ENCODE measurements at places on chromosomes 3 and 15. TPM values are rescaled to one million over a fixed set of nuclear protein-coding genes. Genes with fewer than 3 reads are reported as not detected.
A peak's percentile ranks its signal among the peaks of the same experiment; 100 is the strongest.

SUCLG2 gene
- total RNA-seq: 25.7 TPM

PLSCR4 gene
- 19.0 TPM for total RNA-seq

HOMER2 gene
- 137 TPM for total RNA-seq

- no peak overlapping the region for H3K4me3 ChIP-seq
- DNase-seq: no peak
- H3K36me3 ChIP-seq: no peaks in the 10 kb centered on the region
- no peak overlapping the region for H3K27ac ChIP-seq
- H3K4me1 ChIP-seq: no peaks in the 10 kb centered on the region
- H3K27me3 ChIP-seq: no peaks in the 10 kb centered on the region
Observed at GRCh38 chr15:56468401-56468800, 3.5 kb upstream of the MNS1 start.

DNA sequence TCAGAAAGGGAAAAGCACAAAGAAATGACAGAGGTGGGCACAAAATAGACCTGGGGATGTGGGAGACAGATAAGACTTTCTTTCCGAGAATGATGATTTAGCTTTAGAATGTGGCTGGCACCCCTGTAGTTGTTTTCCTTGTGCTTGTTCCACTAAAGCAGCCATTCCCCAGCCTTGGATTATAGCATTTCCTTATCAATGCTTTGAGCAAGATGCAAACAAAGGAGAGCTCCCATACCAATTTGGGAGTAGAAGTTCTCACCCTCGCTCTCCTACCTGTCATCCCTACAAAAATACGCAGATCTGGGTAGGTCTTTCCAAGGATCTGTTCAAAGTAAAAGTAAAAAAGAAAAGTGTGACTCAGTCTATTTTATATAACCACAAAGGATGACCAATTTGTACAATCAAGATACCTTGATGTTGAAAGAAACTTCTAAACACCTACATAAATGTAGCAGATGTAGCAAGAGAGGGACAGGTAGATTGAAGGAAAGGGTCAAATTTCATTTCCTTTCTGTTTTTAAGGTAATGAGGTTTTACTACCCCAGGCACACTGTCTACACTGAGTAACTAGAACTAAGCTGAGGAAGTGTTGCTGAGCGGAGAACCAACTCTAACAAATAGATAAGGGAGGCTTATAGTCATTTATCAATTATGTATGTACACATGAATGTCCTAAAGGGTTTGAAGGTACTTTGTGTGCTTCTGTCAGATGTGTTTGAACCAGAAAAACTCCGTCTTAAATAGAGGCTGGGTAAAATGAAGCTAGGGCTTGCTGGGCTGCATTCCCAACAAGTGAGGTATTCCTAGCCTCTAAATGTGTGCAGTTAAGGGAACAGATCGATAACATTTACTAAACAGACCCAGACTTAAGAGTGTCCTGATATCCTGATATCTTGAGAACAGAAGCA is 91.1 kb upstream of the LRRN1 start:
- no peaks in the 10 kb centered on the region for H3K36me3 ChIP-seq
- DNase-seq: peak; percentile 39
- no peak overlapping the region for H3K4me3 ChIP-seq
- no peaks in the 10 kb centered on the region for H3K27me3 ChIP-seq
- peaks cover 4% of the 10 kb centered on the region for H3K4me1 ChIP-seq

DNA sequence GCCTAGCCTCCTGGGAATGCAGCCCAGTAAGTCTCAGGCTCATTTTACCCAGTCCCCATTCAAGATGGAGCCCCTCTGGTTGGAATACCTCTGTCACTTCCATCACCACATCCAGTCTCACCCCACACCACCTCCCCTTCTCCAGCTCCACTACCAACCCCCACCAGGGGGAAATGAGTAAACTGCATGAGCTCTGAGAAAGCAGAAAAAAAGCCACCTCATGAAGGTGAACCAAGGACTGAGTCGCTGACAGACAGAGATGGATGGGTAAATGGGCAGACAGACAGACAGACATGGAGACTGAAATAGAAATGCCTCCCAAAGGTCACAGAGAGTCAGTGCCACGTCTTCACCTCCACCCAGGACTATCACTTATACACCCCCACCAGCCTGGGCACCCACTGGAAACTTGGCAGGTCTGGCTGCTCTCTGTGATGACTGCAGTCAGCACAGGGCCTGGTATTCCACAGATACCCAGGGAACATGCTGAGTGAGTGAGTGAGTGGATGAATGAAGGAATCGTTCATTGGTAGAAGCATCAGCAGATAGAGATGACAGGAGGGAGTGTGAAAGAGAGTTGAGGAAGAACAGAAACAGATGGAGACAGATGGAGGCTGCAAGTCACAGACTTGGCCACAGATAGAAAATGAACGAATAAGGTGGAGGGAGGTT is 4.9 kb upstream of the LOXL1 start:
- no peaks in the 10 kb centered on the region for H3K36me3 ChIP-seq
- no peak overlapping the region for H3K27ac ChIP-seq
- no peaks in the 10 kb centered on the region for H3K4me1 ChIP-seq

- H3K4me1 ChIP-seq: no peaks in the 10 kb centered on the region
- H3K4me3 ChIP-seq: no peak overlapping the region
- H3K27me3 ChIP-seq: no peaks in the 10 kb centered on the region
- H3K36me3 ChIP-seq: no peaks in the 10 kb centered on the region
Observed at GRCh38 chr3:10334459-10334858, 13.5 kb upstream of the SEC13 start.

GRCh38 chr3:8423307-8423706 is 78.3 kb upstream of the LMCD1 start:
- no peak for DNase-seq
- H3K4me1 ChIP-seq: no peaks in the 10 kb centered on the region
- H3K36me3 ChIP-seq: no peaks in the 10 kb centered on the region

GRCh38 chr3:90035643-90036042 is 928.2 kb downstream of the EPHA3 start:
- no peaks in the 10 kb centered on the region for H3K27me3 ChIP-seq
- H3K4me1 ChIP-seq: no peaks in the 10 kb centered on the region
- no peaks in the 10 kb centered on the region for H3K36me3 ChIP-seq
- no peak for DNase-seq
- no peak overlapping the region for H3K27ac ChIP-seq
- H3K4me3 ChIP-seq: no peak overlapping the region

DNA sequence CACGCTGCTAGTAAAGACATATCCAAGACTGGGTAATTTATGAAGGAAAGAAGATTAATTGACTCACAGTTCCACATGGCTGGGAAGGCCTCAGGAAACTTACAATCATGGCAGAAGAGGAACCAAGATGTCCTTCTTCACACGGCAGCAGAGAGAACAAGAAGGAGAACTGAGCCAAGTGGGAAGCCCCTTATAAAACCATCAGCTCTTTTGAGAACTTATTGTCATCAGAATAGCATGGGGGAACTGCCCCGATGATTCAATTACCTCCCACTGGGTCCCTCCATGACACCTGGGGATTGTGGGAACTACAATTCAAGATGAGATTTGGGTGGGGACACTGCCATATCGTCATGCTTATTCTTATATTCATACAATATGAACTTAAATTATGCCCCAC is 49.0 kb downstream of the DUT start:
- DNase-seq: no peak
- no peaks in the 10 kb centered on the region for H3K27me3 ChIP-seq
- no peak overlapping the region for H3K4me3 ChIP-seq
- no peaks in the 10 kb centered on the region for H3K36me3 ChIP-seq
- H3K4me1 ChIP-seq: no peaks in the 10 kb centered on the region

GRCh38 chr3:87867001-87867400 is 191.8 kb downstream of the CGGBP1 start:
- H3K36me3 ChIP-seq: no peaks in the 10 kb centered on the region
- no peaks in the 10 kb centered on the region for H3K27me3 ChIP-seq
- H3K27ac ChIP-seq: no peak overlapping the region
- H3K4me1 ChIP-seq: no peaks in the 10 kb centered on the region
- no peak for DNase-seq

DNA sequence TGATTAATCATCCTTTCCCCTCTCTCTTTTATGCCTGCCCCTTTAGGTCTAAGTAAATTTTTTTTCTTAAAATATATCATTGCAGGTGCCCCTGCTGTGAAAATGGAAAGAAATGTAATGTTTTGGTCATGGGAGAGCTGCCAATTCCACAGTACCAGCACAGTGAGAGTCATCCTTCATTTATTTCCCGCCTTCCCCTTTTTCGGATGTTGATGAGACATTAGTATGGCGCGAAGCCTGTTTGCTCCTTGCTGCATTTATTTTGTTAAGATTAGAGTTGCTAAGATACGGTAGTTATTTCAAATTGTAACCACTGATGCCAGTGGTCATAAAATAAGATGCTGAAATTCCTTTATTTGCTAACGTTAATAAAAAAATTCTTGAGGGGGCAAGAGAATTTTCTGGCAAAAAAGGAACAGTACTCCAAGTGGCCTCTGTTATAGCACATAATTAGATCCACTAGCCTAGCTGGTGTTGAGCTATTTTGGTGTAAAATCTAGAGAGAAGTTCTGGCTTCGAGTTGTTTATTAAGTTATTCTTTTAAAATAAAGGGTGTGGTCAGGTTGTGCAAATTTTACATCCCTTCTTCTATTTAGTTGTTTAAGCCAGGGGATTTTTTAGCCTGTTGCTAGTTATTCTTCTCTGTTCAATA is 62.8 kb downstream of the MDFIC2 start:
- no peaks in the 10 kb centered on the region for H3K27me3 ChIP-seq
- H3K36me3 ChIP-seq: no peaks in the 10 kb centered on the region
- H3K4me3 ChIP-seq: no peak overlapping the region
- no peak overlapping the region for H3K27ac ChIP-seq

DNA sequence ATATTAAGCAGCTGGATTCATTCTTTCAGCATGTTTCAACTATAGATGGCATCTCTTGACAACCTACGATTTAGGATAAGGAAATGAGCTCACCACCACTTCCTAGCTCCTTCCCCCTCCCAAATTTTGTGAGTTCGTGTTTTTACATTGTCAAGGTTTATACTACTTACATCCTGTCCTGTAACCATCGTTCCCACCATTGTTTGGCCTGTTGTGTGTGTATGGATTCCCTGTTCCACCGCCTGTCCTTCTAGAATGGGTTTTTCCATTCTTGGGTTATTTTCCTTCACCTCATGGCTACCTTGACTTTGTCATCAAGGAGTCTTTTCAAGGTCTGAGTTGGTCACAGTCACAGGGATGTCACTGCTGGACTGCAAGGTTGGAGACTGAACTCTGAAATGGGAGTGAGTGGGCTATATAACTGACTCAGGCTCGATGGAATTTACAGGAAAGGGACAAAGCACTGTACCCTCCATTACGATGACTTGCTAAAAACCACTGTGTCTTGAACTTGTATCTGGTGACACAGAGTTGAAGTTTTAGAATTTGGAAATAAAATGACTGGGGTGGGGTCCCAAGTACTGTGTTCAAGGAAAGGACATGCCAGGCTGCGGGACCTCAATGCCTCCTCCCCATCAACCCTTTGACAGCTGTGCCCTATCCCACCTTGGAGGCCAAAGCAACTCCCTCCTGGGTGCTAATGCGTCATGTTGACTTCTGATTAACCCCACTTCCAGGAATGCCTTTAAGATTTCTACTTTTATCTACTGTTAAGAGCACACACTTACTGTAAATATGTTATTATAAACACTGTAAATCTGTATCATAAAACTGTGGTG is 66.8 kb upstream of the BLM start:
- H3K4me1 ChIP-seq: peaks cover 4% of the 10 kb centered on the region
- DNase-seq: no peak
- H3K27ac ChIP-seq: no peak overlapping the region
- no peaks in the 10 kb centered on the region for H3K27me3 ChIP-seq
- no peak overlapping the region for H3K4me3 ChIP-seq

DNA sequence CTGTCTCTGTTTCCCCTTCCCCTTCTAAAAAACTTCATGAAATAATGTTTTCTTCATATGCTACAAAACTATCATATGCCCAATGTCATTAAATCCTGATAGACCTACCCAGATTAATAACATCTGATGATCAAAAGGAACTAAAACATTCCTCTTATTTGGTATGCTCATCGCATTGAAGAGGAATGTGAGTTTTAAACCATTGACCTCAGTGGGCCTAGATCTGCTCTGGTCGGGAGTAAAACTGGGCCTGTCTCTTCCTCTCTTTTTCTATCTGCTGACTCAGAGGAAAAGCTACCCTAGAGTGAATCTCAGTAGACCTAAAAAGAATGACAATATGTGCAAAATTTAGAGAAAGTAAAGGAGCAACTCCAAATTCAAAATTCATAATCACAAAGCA is 275.8 kb downstream of the SATB1 start:
- H3K36me3 ChIP-seq: no peaks in the 10 kb centered on the region

- no peaks in the 10 kb centered on the region for H3K4me1 ChIP-seq
- no peaks in the 10 kb centered on the region for H3K27me3 ChIP-seq
- no peak overlapping the region for H3K4me3 ChIP-seq
- H3K27ac ChIP-seq: no peak overlapping the region
- no peak for DNase-seq
- H3K36me3 ChIP-seq: no peaks in the 10 kb centered on the region
Observed at GRCh38 chr3:180284331-180285110, 247.8 kb upstream of the PEX5L start.

GRCh38 chr3:44939581-44940036 is 36.4 kb downstream of the ZDHHC3 start:
- H3K4me3 ChIP-seq: no peak overlapping the region
- no peaks in the 10 kb centered on the region for H3K4me1 ChIP-seq
- no peak overlapping the region for H3K27ac ChIP-seq
- H3K27me3 ChIP-seq: no peaks in the 10 kb centered on the region
- H3K36me3 ChIP-seq: peaks cover 11% of the 10 kb centered on the region

DNA sequence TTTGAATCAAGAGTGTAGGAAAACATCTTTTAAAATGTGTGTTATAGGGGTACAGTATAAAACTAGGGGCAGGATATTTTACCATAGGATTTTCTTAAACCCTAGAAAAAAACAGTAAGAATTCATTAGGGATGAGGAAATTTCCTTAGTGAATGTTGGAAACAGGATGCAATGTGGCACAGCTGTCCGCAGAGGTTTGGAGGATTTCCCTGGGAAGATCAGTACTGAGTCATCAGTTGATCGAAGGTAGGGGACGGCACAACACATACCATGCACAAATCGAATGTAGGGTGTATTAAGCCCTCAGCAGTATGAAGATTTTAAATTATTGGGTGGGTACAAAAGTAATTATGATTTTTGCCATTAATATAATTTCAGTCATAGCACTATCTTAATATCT is 49.9 kb downstream of the FNDC3B start:
- no peak overlapping the region for H3K4me3 ChIP-seq
- H3K4me1 ChIP-seq: peaks cover 19% of the 10 kb centered on the region
- H3K27me3 ChIP-seq: no peaks in the 10 kb centered on the region
- H3K27ac ChIP-seq: no peak overlapping the region
- no peaks in the 10 kb centered on the region for H3K36me3 ChIP-seq

DNA sequence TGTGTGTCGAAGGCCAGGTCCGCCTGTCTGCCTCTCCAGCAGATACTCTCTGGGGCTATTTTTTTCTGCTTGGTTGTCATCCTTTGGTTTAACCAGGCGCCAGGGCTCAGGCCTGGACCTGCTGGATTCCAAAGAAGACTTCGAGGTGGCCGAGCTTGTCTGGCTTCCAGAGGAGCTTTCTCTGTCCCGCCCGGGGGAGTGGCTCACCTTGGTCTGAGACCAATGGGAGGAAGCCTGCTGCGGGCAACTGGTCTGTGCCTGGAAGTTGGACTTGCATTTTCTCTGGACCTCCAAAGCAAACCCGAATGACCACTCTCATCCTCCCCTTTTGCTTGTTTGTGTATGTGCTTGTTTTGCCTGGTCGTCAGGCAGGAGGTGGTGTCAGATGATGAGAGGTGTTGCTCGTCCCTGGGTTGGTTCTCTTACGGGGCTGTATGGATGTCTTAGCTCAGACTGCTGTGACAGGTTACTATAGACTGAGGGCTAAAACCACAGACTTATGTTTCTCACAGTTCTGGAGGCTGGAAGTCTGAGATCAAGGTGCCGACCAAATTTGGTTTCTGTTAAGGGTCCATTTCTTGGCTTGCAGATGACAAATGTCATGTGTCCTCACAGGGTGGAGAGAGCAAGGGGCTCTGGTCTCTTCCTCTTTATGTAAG is 19.3 kb downstream of the IGF1R start:
- no peak for DNase-seq
- peaks cover 25% of the 10 kb centered on the region for H3K4me1 ChIP-seq
- H3K27me3 ChIP-seq: no peaks in the 10 kb centered on the region
- no peak overlapping the region for H3K4me3 ChIP-seq
